CD4-positive, alpha-beta T cell treated with Interleukin-17A for 1 hour (primary cell): ENCODE measurements at places on chromosomes 6 and 20.

DNA sequence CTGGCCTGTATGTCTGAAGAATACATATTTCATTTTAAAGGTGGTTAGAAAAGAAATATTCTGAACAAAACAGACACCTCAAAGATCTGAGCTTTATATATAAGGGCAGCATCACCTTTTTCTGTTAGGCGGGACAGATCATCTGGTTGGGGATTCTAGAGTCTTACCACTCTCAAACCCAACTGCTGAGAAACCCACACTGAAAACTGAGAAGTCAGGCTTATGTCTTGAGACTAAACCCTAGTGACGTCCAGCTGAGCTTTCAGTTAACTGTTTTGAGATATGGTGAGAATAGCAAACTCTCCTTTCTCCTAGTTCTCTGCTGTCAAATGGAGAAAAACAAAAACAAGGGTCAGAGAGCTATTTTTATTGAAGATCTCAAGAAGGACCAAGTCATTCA, 63.7 kb upstream of the CCN6 start:
- DNase-seq = no peak

GRCh38 chr6:135567375-135568083, 70.0 kb upstream of the AHI1 start:
- no peak for DNase-seq

DNA sequence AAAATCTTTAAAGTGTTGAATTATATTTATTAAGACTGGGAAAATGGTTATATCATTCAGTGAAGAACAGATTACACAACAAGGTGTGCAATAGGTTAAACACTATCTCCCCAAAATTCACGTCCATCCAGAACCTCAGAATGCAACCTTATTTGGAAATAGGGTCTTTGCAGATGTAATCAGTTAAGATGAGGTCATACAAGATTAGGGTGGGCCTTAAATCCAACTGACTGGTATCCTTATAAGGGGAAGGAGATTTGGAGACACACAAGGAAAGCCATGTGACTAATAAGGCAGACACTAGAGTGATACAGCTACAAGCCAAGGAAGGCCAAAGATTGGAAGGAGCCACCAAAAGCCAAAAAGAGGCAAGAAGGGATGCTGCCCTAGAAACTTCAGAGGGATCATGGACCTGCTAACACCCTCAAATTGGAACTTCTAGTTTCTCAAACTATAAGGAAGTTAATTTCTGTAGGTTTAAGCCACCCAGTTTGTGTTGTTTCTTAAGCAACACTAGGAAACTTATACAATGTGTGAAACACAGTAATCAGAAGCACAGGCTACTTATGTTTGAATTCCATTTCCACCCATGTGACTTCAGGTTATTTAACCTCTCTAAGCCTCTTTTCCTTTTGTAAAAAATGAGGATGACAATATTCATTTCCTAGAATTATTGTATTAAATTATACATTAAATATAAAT, 16.9 kb downstream of the ILRUN start:
- DNase-seq = no peak

GRCh38 chr6:138250513-138251247, 32.4 kb upstream of the PBOV1 start:
- DNase-seq = no peak

DNA sequence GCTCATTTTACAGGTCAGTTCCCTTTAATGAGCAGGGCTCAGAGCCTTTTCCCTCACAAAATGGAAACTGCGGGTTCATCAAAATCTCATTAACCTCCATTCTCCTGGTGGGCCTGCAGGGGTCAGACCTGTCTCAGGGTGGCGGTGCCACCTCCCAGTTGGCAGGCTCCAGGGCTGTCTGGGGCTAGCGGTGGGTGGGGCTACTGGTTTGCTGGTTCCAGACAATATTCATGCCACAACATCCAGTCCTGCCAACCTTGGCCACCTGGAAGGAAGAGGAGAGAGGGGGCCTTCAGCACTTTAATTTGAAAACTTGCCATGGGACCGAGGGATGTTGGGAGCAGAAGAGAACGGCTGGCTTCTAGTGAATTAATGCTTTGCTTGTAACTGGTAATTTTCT, 41.9 kb upstream of the CTNNBL1 start:
- peak; percentile 8 for DNase-seq

DNA sequence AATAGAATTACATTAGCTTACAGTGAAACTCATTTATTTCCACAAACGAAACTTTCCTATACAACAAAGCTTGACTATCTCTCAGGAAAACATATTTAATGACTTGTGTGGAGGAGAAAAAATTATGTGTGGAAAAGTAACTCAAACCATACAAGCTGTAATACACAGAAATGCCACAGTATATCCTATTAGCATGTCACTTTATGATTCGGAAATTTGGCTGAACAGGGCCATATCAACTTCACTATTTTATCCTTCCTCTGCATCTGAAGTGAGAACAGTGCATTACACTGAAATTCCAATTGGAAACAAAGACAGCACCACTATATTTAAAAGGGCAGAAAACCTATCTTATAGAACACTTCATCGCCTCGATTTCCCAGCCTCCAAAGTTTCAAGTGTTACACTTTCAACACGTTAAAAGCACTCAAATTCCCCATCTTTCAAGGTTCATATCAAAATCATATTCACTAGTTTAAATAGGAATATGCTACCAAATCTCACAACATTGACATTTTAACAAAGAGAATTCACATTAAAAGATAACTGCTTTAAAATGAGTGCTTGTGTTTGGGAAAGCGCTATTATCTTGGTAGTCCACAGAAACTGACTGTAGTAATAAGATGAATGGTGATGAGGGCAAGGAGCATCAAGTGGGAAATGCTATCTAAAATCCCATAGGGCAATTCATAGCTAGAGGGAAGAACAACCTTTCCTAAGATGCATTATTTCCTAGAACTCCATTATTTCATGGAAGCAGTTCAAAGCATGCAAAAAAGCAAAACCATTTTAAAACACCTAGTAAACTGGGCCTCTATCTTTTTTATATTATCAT, 1.8 kb downstream of the REV3L start:
- no peak for DNase-seq

DNA sequence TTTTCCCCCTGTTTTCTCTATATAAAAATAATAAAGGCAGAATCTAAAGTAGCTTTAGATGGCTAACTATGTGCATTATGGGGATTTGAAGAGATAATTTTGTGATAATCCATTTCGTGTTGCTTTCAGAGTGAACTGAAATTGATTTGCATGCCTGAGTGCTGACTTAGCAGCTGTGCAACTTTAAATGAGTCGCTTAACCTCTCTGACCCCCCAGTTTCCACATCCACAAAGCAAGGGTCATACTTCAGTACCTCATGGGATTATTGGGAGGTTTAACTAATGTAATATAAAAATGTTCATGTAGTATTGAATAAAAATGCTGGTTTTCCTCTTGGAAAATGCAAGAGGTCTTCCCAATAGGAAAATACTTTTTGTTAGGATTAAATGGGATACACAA, 63.8 kb upstream of the FABP7 start:
- no peak for DNase-seq

DNA sequence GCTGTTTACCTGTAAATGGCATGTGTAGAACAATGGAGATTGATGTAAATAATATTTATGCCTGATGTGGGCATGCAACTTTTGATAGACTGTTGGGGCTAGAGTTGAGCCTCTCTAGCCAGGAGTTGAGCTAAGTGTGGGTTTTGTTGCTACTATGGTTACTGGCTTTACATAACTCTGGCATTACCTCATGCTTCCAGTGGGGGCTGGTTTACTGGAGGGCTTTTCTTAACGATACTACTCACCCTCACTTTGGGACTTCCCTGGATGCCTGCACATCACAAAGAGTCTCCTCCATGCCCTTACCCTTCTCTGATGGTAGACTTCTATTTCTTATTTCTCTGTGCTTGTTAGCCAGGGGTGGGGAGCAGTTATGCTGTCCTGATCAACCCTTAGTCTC, 524.6 kb upstream of the CDH4 start:
- DNase-seq = no peak
